Prostate gland (tissue), 2 donors: ENCODE measurements at places on chromosomes 3 and 15.

DNA sequence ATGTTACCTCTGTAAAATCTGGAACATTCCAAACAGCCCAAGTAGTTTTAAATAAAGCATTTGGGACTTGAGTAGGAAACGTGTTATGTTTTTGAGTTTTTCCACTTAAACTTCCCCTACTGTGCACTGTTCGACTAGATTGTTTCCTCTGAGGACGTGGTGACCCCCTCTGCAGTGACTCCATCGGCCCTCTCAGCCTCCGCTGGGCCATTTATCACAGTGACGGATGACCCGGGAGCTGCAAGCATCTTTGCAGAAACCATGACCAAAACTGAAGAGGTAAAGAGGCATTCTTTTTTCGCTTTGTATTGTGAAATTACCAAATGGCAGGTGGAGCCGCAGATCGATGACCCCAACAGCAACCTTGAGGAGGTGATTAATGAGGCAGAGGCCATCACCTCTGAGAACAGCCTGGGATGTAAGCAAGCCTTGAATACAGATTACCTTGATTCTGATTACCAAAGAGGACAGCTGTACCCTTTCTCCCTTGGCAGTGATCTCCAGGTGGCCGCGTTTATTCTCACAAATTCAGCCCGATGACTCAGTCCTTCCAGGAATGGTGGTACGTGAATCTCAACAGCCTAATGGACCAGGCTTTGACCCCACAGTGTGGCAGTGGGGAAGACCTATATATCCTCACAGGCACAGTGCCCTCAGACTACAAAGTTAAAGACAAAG, 79.1 kb upstream of the FAN1 start:
- DNase-seq: no peak

DNA sequence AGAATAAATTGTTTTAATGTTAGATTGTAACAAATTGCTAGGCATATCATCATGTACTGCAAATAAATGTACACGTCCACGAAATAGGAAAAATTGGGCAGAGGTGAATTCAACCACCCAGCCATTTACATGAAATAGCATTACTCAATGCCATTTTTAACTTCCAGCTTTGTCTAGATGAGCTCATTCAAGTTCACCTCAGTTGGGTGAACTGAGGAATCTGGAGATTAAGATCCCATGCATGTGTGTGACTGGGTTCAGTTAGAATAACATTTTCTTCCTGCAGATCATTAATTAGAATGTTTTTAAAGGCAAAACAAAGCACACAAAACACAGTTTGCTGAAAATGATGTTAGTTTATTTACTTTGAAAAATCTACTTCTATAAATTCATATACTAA, 767.8 kb upstream of the GOLIM4 start:
- no peak for DNase-seq

DNA sequence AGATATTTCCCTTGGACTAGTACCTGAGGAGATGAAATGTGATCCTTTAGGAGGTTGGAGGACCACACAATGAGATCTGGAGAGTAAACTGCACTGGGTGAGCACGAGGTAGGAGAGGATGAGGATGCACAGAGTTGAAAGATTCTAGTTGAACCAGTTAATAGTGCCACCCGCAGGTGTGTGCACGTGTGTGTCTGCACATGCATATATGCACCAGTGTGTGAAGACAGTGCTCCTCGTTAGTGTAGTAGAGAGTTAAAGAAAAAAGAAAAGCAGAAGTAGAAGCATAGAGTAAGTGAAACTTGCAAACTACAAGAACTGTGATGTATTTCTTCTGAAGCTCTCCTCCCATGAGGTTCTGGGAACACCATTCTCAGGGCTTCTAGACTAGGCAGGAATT, 8.4 kb downstream of the MED12L start:
- no peak for DNase-seq

DNA sequence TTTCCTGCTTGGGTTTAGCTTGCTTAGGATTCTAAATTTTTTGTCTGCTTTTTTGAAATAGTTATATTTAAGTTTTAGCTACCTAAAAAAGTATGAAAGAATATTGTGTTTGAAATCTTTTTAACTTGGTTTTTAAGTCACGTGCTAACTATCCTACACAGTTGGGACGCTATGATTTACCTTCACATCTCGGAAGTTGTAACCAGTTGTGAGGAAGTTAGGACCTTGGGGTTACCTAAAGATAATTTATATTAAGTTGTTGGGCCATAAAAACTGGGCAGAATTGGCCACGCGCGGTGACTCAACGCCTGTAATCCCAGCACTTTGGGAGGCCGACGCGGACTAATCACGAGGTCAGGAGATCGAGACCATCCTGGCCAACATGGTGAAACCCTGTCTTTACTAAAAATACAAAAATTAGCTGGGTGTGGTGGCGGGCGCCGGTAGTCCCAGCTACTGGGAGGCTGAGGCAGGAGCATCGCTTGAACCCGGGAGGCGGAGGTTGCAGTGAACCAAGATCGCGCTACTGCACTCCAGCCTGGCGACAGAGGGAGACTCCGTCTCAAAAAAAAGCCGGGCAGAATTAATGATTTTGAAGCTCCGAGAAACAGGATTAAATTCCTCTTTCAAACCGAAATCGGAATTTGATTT, 1.0 kb downstream of the ZFAND6 start:
- DNase-seq: no peak

GRCh38 chr3:108669208-108669607, 79.7 kb downstream of the DZIP3 start:
- DNase-seq: no peak

- peak; percentile 93 for DNase-seq
These were observed 75.9 kb upstream of the RNU6-1 start for GRCh38 chr15:67915461-67916374.

GRCh38 chr3:89368846-89369245, 261.4 kb downstream of the EPHA3 start:
- DNase-seq: no peak

GRCh38 chr3:161914703-161915417, 418.3 kb downstream of the OTOL1 start:
- no peak for DNase-seq

DNA sequence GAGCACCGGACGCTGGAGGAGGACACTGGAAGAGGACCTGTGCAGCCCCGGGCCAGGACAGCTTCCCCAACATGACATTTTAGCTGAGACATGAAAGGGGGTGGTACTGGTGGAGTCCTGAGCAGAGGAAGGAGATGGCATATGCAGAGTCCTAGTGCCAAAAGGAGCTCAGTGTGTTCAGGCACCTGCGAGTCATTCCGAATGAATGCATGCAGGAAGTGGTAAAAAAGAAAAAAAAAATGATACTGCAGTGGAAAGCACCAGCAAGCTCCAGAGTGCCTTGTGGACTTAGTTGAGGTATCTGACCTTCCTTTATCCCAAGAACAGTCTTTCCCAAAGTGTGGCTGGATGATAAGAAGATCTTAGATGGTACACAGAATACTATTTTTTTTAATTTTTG, 6.6 kb upstream of the ZNF148 start:
- DNase-seq: no peak

DNA sequence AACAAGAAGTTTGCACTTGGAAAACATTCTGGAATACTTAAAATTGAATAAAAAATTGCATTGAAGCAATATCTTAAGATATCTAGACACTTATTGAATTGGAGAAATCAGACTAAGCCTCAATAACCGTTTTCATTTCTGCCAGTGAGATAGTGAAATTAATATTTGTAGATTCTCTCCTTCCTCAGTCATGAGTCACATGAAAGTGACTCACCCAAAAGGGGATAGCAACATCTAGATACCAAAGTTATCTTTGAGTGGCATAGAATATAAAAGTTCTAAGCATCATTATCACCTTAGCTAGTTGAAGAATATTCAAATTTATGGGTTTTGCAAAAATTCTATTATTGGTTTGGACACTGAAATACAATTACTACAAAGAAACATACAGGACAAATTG, 614.8 kb upstream of the ZNF717 start:
- no peak for DNase-seq

- DNase-seq: no peak
These were observed 112.8 kb upstream of the MEF2A start for GRCh38 chr15:99452728-99453636.

DNA sequence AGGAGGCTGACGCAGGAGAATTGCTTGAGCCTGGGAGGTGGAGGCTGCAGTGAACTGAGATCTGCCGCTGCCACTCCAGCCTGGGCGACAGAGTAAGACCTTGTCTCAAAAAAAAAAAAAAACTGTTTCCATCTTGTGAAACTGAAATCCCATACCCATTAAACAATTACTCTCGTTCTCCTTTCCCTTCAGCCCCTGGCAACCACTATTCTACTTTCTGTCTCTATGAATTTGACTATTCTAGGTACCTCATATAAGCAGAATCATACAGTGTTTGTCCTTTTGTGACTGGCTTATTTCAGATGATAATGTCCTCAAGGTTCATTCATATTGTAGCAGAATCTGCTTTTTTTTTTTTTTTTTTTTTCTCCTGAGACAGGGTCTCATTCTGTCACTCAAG, 51.5 kb upstream of the UBE2E1 start:
- no peak for DNase-seq

DNA sequence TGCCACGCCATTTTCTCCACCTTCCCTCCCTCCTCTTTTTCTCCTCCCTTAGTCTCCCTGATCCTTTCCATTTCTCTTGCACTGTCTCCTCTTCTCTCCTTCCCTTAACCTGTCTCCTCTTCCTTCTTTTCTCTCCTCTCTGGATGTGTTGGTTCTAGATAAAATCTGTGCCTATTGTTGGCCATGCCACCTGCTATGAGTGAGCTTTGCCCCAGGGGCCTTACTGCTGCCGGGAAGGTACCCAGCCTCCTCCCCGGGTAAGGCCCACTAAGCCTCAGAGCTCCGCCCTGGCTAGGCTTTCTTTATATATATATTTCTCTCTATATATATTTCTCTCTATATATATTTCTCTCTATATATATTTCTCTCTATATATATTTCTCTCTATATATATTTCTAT, 14.7 kb downstream of the GPD1L start:
- DNase-seq: no peak

- DNase-seq: no peak
These were observed 86.9 kb upstream of the RASGRP1 start for GRCh38 chr15:38651328-38652038.

GRCh38 chr3:186417791-186418190, 55.8 kb upstream of the DGKG start:
- no peak for DNase-seq

DNA sequence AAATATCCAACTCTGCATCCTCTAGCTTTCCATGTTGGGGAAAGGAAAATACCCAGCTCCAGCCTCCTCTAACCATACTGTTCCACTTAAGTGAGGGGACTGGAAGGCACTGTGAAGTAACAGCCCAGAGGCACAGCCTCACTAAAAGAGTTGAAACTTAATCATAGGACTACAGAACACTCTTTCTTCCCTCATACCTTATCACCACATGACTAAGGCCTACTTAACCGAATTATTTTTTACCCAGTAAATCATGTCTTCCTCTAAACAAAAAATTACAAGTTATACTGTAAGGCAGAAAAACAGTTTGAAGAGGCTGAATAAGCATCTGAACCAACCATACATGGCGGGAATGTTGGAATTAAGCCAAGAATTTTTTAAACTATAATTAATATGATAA, 207.4 kb upstream of the MME start:
- no peak for DNase-seq

DNA sequence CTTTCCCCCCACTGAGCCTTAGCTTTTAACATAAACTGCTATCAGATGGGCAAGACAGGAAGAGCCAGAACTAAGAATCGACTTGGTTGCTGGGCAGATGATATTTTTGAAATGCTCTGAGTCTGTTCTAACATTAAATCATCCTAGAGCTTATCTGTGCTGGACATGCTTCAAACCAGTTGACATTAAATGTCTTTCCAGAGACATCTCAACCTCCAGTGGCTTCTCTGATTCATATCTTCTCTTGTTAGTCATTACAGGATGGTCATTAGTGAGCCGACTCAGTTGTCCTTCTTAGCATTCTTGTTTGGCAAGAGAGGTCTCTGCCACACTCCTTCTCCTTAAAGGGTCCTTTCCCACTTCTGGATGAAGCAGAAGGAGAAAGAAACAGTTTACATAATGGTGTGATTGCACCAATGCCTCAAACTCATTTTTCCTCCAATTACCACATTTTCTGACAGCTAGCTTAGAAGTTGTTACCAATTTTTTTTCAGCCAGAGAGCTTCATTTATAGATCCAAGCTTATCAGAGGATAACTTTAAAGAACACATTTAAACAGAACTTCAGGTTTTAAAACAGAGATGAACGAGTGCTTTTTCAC, 21.7 kb upstream of the SYN2 start:
- no peak for DNase-seq

GRCh38 chr3:49388289-49388820, 23.4 kb downstream of the RHOA start:
- no peak for DNase-seq

GRCh38 chr15:67758619-67759300, 66.5 kb upstream of the SKOR1 start:
- DNase-seq: no peak

- no peak for DNase-seq
These were observed 52.3 kb downstream of the SUCLG2 start for GRCh38 chr3:67601919-67602608.

DNA sequence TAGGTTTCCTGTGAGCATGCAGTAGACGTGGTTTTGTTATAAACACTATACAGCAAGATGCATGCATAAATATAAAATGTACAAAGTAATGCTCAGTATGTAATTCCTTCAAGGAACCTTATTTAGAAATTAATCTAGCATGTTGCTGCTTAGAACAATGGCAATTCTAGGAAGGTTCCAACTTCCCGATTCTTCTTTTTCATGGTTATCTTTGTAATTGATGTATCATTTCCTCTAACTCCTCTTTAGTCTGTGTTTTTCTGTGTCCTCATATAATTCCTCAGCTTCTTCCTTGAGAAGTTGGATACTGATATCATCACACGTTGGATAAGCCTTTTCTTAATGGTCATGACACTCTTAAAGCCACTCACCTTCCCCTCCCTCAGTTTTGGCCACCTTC, 3.5 kb downstream of the TSEN2 start:
- DNase-seq: no peak

DNA sequence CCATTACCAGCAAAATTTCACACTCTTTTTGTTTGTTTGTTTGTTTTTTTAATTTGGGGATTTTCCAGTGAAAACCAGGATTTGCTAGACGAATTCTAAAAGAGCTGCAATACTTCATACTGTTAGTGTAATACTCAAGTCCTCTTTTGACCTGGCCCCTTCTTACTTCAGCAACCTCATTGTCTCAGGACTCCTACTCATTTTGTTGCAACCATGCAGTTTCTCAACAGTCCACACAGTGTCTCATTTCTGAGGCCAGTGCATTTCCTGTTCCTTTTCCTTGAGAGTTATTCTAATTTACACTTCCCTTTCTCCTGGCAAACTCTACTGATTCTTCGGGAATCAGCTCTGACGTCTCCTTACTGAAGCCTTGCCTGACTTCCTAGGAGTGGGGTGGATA, 35.6 kb downstream of the NSUN3 start:
- DNase-seq: no peak

- no peak for DNase-seq
These were observed 62.9 kb downstream of the ADCY5 start for GRCh38 chr3:123385981-123386380.
